ENCODE measurements at places on chromosomes 6 and 20. TPM values are rescaled to one million over a fixed set of nuclear protein-coding genes. Genes with fewer than 3 reads are reported as not detected.

DNA sequence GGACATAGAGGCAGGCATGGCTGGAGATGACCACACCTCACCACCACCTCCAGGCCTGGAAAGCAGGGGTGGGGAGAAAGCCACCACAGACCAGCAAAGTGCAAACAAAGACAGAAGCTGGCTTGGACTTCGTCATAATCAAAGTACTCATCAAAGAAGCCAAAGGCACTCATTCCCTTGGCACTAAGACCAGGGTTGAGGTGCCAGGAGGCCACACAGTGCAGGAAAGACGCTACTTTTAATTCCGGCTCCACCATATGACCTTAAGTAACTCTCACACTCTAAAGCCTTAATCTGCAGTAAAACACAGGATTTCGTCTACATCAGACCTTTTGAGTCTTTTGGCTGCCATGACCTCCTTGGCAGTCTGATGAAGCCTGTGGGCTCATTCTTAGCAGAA, 123.1 kb downstream of the HIVEP2 start:
- no peak for DNase-seq

DNA sequence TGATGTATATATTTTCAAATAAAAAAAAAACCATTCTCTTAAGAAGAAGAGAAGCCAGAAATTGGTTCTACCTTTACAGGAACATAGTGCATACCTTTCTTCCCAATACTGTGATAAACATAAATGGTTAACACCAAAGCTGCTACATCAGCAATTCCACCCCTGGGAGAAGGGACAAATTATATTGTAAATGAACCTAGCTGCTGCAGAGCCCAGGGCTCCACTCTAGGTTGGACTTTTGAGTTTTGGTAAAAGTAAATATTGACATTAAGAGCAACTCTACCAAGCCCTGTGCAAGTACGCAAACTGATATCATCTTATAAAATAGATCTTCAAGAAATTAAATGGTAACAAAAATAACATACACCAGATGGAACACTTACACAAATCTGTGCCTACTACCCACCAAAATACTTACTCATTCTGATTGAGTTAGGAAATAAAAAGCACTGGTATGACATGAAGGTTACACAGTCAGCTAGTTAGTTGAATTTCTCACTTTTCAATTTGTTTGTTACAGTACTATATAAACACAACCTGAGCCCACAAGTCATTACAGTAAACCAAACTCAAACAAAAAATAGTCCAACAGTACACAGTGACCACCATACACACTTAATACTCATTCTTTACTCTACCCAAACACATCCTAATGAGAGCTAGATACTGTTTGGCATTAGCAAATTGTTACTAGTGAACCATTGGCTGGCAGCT, 223.3 kb upstream of the HEY2 start:
- no peak for DNase-seq

- no peak for DNase-seq
Observed at GRCh38 chr6:119110601-119111548, 32.4 kb upstream of the FAM184A start.

GRCh38 chr6:5135788-5136376, 50.7 kb downstream of the PPP1R3G start:
- no peak for DNase-seq

- DNase-seq, result no peak
Observed at GRCh38 chr20:63024573-63025392, 18.0 kb upstream of the BHLHE23 start.

DNA sequence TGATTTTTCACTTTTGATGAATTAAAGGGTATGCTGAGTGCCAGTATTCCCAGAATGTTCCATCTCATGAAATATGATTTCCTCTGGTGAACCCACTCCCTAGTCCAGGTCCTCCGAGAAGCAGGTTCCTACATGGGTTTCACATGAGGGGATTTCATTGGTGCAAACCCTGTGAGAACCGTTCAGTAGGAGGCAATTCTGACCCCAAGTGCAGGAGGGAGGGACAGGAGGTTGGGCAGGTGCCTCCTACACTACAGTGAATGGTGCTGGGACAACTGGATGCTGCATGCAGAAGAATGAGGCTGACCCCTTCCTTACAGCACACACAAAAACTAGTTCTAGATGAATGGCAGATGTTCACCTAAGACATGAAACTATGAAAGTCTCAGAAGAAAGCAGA, 5.1 kb upstream of the ULBP2 start:
- DNase-seq, result no peak

DNA sequence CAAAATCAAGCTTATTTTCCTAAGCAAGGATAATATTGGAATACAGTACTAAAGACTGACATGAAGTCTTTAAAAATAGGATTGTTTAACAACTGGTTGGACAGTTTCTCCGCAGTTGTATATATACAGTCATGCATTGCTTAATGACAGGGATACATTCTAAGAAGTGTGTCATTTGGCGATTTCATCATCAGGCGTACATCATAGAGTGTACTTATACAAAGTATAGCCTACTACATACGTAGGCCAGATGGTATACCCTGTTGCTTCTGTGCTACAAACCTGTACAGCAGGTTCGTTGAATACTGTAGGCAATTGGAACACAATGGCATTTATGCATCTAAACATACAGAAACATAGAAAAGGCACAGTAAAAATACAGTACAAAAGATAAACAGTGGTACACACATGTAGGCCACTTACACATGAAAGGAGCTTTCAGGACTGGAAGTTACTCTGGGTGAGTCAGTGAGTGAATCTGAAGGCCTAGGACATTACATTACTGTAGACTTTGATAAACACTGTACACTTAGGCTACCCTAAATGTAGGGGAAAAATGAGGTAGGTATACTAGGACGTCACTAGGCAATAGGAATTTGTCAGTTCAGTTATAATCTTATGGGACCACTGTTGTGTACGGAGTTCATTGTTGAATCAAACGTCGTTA, 20.1 kb downstream of the HECA start:
- no peak for DNase-seq

GRCh38 chr6:101832371-101832770, 438.9 kb downstream of the GRIK2 start:
- no peak for DNase-seq

DNA sequence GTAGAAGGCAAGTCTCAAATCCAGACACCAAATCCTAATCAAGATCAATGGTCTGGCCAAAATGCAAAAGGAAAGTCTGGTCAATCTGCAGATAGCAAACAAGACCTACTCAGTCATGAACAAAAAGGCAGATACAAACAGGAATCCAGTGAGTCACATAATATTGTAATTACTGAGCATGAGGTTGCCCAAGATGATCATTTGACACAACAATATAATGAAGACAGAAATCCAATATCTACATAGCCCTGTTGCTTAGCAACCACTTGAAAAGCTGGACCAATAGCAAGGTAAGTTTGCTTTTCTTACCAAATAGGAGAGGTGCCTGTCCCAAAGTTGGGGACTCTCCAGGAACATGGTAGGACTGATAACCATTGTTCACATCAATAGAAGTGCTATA, 2.0 kb downstream of the SEMG2 start:
- peak; percentile 15 for DNase-seq

GRCh38 chr6:43476746-43477145, 624 bp upstream of the TJAP1 start:
- DNase-seq, result no peak

SLCO4A1 gene
- total RNA-seq, result 2.3 TPM

DNA sequence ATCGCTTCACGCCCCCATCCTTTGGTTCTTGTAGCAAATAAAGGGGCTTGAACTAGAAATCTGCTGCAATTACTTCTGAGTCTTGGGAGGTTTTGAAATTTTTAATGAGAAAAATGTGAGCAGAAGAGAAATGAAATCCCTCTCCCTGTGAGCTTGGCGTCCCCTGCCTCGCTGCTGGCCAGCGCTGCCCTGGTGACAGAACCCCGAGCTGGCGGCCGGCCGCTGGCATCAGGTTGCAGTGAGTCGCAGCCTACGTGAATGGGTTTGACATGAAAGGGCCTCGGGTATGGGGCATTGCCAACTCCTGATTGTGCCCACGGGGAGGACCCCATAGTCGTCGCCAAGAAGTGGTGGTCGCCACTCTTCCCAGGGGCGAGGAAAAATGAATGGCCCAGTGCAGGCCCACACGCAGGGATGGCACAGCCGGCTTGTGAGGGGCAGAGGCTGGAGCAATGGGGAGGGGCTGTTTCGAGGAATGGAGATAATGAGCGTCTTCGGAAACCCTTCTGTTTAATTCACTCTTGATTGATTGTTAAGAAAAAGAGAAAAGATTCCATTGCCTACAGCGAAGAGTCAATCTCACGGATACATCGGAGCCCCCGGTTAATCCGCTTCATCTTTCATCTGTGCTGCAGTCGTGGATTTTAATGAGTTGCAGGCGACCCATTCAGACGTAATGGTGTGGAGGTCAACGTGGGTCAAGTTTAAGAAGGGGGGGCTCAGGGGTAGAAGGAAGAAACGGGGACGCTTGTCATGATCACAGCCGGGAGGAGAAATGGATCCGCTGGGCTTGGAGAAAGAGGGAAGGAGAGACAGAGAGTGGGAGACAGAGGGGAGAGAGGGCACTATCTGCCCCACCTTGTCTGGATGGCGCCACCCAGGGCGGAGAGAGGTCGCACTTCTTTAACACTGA, 380.1 kb downstream of the THBS2 start:
- DNase-seq, result no peak

DNA sequence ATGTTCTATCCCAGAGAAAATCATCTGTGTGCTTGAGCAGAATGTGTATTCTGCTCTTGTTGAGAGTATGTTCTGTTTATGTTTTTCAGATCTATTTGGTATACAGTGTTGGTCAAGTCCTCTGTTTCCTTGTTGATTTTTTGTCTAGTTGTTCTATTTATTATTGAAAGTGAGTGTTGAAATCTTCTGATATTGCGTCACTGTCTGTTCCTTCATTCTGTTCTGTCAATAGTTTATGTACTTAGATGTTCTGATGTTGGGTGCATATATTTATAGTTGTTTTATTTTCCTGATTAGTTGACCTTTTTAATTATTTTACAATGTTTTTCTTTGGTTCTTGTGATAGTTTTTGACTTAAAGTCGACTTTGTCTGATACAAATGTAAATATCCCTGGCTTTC, 458.7 kb upstream of the HSF2 start:
- no peak for DNase-seq

DNAH8 gene
- total RNA-seq, result under 0.01 TPM

SNAP91 gene
- total RNA-seq, result not detected

GLO1 gene
- total RNA-seq, result 277 TPM

- no peak for DNase-seq
Observed at GRCh38 chr6:142763205-142763604, 181.8 kb downstream of the HIVEP2 start.

DNA sequence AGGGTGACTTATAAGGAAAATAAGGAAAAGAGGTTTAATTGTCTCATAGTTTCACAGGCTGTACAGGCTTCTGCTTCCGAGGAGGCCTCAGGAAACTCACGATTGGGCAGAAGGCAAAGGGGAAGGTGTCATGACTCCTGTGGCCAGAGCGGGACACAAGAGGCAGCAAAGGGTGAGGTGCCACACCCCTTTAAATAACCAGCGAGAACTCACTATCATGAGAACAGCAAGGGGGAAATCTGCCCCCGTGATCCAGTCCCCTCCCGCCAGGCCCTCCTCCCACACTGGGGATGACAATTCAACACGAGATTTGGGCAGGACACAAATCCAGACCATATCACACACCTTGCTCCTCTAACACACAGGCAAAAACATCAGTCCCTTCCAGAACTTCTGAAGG, 254.0 kb downstream of the DLL1 start:
- DNase-seq, result no peak
